ENCODE measurements at places on chromosomes 5 and 9. TPM values are rescaled to one million over a fixed set of nuclear protein-coding genes. Genes with fewer than 3 reads are reported as not detected.

Gene FOXD4
- total RNA-seq = not detected

DNA sequence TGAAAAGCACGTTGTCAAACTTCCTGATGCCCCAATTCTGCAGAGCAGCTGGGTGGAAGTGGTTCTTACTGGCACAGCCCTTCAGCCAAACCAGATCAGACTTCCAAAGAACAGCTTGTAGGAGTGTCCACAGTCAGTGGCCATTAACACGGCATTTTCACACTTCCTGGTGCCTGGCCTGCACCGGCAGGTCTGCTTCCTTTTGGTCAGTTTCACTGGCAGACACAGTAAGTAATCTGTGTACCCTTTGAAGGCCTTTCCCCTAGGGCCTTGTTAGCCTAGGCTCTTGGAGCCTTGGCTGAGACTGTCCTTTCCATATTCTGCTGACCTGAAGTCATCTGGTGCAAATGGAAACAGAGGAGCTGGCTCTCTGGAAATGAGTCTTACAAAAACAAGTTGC is 297.5 kb upstream of the TNC start:
- no peak overlapping the region for H3K4me3 ChIP-seq
- no peaks in the 10 kb centered on the region for H3K27me3 ChIP-seq

DNA sequence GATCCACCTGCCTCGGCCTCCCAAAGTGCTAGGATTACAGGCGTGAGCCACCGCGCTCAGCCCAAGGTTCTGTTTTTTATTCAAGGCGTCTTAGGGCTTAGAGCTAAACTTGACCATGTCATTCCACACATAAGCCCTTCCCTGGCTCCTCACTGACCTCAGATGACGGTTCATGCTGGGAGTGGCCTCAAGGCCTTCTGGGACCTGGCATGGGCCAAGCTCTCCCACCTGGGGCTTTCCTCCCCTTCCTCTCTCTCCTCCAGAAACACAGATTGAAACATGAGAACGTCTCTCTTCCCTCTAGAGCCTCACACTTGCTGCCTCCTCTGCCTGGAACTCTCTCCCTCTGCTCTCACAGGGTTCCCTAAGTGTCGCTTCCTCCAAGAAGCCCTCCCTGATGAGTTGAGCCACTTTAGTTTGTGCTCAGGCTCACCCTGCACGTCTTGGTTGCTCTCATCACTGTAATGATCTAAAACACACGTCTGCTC is 155.6 kb upstream of the IER5L start:
- no peak overlapping the region for H3K4me3 ChIP-seq
- peak overlapping the region; percentile 92 for H3K27ac ChIP-seq
- H3K36me3 ChIP-seq = no peaks in the 10 kb centered on the region
- no peaks in the 10 kb centered on the region for H3K27me3 ChIP-seq
- H3K4me1 ChIP-seq = peaks cover 68% of the 10 kb centered on the region
- DNase-seq = no peak

- peak overlapping the region; percentile 61 for H3K27ac ChIP-seq
- no peak for DNase-seq
- peaks cover 24% of the 10 kb centered on the region for H3K4me1 ChIP-seq
- H3K4me3 ChIP-seq = peak overlapping the region; percentile 88
- H3K27me3 ChIP-seq = no peaks in the 10 kb centered on the region
- H3K36me3 ChIP-seq = no peaks in the 10 kb centered on the region
Observed at GRCh38 chr9:35603506-35603985, 1.5 kb upstream of the TESK1 start.

Gene KIF20A
- total RNA-seq = 2.5 TPM

GRCh38 chr5:173972925-173973615 is 15.9 kb upstream of the C5orf47 start:
- no peak for DNase-seq
- H3K27ac ChIP-seq = no peak overlapping the region
- H3K27me3 ChIP-seq = no peaks in the 10 kb centered on the region
- H3K4me3 ChIP-seq = peak overlapping the region; percentile 33

DNA sequence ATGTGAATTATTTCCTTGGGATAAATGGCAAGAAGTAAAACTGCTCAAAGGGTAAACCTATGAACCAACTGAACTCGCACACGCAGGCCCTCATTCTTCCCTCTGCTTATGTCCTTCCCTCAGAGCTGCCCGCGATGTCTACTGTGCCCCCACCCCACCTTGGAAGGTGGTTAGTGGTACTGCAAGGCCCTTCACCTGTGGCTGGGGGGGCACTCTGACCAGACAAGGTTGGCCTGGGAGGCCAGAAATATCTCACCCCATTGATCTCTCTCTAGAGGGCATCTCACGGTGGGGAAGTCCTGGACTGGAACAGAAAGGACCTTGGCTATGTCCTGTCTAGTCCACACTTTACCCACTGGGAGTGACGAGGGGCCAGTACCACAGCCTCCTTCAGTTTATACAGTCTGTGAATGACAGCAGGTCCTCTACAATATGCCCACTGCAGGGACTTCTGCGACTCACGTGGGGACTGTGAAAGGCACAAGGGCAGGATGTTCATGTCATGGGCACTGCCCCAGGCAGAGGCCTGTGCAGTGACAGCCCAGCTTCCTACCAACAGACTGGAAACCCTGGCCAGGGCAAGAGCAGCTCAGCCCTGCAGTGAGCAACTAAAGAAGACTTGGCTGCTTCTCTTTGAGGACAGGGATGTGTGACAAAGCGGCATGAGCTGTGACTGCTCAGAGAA is 56.8 kb upstream of the SYNPO start:
- H3K4me3 ChIP-seq = no peak overlapping the region
- no peak for DNase-seq
- no peaks in the 10 kb centered on the region for H3K36me3 ChIP-seq

- no peaks in the 10 kb centered on the region for H3K27me3 ChIP-seq
- DNase-seq = no peak
- no peak overlapping the region for H3K4me3 ChIP-seq
- no peaks in the 10 kb centered on the region for H3K4me1 ChIP-seq
- no peaks in the 10 kb centered on the region for H3K36me3 ChIP-seq
- no peak overlapping the region for H3K27ac ChIP-seq
Observed at GRCh38 chr9:21477466-21477865, 4.6 kb downstream of the IFNE start.

Gene IL4
- not detected for total RNA-seq

Gene LCN1
- not detected for total RNA-seq

DNA sequence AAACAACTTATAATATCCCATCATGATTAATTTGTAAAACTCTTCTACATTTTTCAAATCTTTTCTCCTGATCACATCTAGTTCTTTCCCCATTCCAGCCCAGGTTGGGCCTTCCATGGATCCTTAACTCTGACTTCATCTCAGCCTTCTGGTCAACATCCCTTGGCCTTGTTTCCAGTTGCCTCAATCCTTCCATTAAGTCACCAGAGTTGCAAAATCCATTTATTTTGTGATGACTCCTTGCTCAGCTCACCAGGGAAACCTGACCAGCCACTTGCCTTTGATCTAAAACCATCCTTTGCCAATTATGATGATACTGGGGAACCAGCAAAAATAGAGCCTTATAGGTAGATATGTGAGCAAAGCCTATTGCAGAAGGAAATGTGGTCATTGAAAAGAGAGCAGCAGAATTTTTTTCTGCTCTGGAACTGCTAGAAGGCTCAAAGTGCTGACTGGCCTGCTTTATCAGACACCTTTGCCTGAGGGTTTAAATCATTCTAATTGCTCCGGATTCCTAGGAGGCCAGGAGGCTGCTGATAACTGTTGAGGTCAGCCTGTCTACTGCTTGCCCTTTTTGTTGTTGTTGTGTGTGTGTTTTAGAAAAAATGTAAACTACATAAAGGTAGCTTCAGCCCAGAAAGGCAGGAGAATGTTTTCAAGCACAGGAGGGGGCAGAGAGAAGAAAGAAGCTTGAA is 512.2 kb upstream of the GRIA1 start:
- H3K36me3 ChIP-seq = no peaks in the 10 kb centered on the region
- H3K27ac ChIP-seq = no peak overlapping the region
- no peaks in the 10 kb centered on the region for H3K4me1 ChIP-seq
- no peak for DNase-seq
- H3K4me3 ChIP-seq = no peak overlapping the region

Gene PFN3
- total RNA-seq = not detected

- H3K36me3 ChIP-seq = no peaks in the 10 kb centered on the region
- H3K4me3 ChIP-seq = no peak overlapping the region
- H3K4me1 ChIP-seq = peaks cover 17% of the 10 kb centered on the region
- H3K27ac ChIP-seq = no peak overlapping the region
- no peak for DNase-seq
Observed at GRCh38 chr5:177316005-177316404, 4.3 kb upstream of the MXD3 start.

Gene PRRX2
- 43.7 TPM for total RNA-seq

Gene INSL4
- total RNA-seq = not detected

DNA sequence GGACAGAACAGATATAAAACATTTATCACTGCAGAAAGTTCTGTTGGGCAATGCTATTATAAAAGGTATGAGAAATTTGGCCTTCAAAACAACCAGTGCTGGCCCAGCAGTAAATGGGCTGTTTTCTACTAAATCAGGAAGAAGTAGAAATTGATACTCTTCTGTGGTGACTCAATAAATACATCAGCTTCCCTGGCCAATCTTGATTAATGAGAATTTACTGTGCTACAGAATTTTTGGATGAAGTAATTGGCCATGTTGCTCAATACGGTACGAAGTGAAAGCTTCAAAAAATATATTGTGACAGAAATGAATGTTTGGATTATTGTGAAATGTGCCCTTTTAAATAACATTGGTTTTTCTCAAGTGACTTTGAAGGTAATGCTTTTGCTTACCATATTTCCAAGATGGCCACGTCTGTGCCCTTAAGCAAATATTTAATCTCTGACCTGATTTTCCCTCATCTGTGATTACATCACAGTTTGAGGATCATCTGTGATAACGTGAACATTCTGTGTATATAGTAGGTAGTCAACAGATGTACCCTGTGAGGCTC is 4.2 kb downstream of the DNAJA1 start:
- H3K27ac ChIP-seq = peak overlapping the region; percentile 20
- H3K4me3 ChIP-seq = no peak overlapping the region
- no peaks in the 10 kb centered on the region for H3K36me3 ChIP-seq
- H3K27me3 ChIP-seq = no peaks in the 10 kb centered on the region
- peaks cover 69% of the 10 kb centered on the region for H3K4me1 ChIP-seq
- no peak for DNase-seq

DNA sequence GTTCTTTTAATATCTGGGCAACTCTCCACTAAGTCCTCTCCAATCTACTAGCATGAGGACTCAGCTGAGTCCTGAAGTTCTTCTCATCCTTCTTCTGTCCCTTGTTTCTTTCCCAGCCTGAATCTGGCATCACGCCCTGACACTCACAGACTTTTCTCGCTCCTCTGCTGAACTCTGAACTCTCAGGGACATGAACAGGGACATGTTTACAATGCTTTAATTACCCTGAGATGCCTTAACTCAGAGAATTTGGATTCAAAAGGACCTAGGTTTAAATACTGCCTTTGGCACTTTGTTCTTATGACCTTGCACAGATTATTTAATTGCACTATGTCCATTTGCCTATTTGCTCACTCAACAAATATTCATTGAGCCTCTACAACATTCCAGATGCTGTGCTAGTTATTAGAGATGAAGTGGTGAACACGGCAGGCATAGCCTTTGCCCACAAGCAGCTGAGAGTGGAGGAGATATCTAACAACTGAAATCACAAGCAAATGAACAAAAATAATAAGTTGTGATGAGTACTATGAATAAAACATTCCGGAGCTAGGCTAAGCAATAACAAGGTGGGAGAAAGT is 106.0 kb downstream of the ADRB2 start:
- H3K4me1 ChIP-seq = no peaks in the 10 kb centered on the region
- H3K36me3 ChIP-seq = no peaks in the 10 kb centered on the region
- H3K4me3 ChIP-seq = no peak overlapping the region
- no peaks in the 10 kb centered on the region for H3K27me3 ChIP-seq

GRCh38 chr9:75039009-75039408 is 10.9 kb upstream of the CARNMT1 start:
- H3K27ac ChIP-seq = peak overlapping the region; percentile 47
- H3K27me3 ChIP-seq = no peaks in the 10 kb centered on the region
- DNase-seq = no peak
- H3K36me3 ChIP-seq = no peaks in the 10 kb centered on the region
- H3K4me1 ChIP-seq = no peaks in the 10 kb centered on the region

GRCh38 chr5:38330207-38330606 is 71.8 kb downstream of the EGFLAM start:
- no peak for DNase-seq
- no peak overlapping the region for H3K4me3 ChIP-seq
- no peaks in the 10 kb centered on the region for H3K4me1 ChIP-seq
- no peaks in the 10 kb centered on the region for H3K27me3 ChIP-seq
- H3K27ac ChIP-seq = no peak overlapping the region
- H3K36me3 ChIP-seq = no peaks in the 10 kb centered on the region

Gene FOXD4L5
- total RNA-seq = not detected

DNA sequence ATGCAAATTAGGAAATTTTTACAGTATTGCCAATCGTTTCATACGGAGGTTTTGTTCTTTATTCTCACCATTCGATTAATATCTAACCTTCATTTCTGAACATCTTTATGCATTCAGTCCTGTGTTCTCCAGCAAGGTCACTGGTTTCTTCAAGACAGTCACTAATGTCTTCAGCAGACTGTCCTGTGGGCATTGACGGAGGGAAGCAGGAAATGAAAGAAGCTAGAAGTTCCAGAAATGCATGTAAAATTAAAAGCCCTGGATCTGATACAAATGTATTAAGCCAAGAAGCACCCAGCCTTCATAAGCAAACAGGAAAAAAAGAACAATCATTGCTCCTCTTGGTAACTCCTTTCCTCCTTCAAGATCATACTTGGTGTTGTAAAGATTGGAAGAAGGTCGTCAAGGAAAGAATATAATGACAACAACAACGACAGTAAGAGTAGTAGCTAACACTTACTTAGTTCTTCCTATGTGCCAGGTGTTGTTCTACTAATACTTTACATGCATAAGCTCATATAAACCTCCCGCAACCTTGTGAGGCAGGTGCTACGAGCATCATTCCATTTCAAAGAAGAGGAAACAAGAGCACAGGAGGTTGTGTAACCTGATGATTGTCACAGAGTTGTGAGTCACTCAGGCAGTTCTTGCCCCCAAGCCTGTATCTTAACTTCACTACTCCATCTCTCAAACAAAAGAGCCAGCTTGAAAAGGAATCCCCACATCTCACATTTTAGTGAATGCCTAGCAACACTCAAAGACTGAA is 59.9 kb upstream of the CER1 start:
- DNase-seq = no peak
- H3K27ac ChIP-seq = no peak overlapping the region
- no peaks in the 10 kb centered on the region for H3K36me3 ChIP-seq
- H3K27me3 ChIP-seq = no peaks in the 10 kb centered on the region

GRCh38 chr5:67453111-67453905 is 256.7 kb upstream of the CD180 start:
- no peaks in the 10 kb centered on the region for H3K27me3 ChIP-seq
- no peak for DNase-seq
- H3K4me3 ChIP-seq = no peak overlapping the region
- no peak overlapping the region for H3K27ac ChIP-seq
- H3K36me3 ChIP-seq = no peaks in the 10 kb centered on the region

All from vagina (tissue), 2 donors.